CD4-positive, alpha-beta T cell treated with Interleukin-17A for 4 hours (primary cell): ENCODE measurements at places on chromosomes 7 and 10.
A peak's percentile ranks its signal among the peaks of the same experiment; 100 is the strongest.

DNA sequence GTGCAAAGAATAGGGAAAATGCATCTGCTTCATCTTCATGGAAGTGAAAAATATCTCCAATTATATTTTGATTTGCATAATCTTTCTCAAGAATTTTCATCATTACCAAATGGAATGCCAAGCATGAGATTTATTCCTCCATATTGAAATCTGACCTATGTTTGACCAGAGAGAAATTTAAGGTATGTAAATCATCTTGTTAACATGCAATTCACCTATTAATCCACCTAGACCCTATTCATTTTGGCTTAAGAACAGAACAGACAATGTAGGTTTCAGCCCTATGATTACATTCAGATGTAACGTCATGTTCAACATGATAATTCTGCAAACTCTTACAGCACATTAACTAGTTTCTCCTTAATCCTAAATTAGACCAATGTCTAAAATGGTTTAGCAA lies 30.8 kb upstream of the TMEM140 start:
- DNase-seq: no peak

GRCh38 chr7:114832906-114833595 lies 88.8 kb upstream of the MDFIC start:
- no peak for DNase-seq

GRCh38 chr10:97659589-97659988 lies 19.1 kb downstream of the PI4K2A start:
- DNase-seq: no peak

DNA sequence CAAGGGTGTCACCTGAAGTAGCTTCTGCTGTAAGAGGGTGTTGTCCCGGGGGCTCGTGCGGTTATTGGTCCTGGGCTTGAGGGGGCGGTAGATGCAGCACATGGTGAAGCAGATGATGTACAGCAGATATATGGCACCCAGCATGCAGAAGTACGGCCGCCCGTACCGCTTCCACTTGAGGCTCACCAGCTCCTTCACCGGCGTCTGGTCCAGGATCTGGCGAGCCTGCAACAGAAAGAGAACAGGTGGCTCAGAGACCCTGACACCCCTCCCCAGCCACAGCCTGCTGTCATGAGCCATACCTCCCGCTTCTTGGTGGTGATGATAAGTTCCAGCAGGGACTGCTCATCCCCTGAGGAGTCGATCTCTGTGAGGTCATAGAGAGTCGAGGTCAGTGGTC lies 10.1 kb downstream of the TRPV6 start:
- no peak for DNase-seq

DNA sequence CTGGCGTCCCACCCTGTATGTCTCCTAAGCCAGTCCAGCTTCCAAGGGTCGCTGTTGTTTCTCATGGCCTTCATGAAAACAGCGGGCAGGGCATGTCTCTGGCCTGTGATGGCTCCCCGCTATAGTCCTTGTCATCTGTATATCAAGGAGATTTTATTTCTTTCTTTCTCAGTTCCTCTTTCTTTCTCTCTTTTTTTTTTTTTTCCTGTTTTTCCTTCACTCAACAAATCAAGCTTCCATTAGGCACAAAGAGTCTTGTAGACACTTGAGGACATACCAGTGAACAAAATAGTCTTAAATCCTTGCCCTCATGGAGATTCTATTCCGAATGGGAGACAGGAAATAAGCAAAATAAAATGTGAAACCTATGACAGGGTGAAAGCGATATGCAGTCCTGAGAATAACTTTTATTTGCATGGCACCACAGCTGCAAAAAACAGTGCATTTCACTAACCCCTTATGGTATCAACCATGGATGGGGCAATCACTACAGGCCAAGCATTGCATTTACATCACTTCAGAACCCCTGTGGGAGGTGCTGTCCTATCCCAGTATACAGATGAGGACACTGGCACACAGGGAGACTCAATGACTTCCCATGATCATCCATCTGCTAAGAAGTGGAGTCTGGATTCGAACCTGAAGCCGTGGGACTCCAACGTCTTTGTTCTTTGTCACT lies 50.7 kb downstream of the SYPL1 start:
- DNase-seq: no peak

- peak; percentile 87 for DNase-seq
Measured at GRCh38 chr7:23597094-23598091, at the start of gene CCDC126. Gene CCDC126, plus strand, starts transcription at chr7:23597382. Its CDS starts 13,934 bp downstream, at chr7:23611316.

GRCh38 chr10:77308084-77308732 lies 329.4 kb downstream of the KCNMA1 start:
- no peak for DNase-seq

- DNase-seq: no peak
Measured at GRCh38 chr10:3264161-3264761, 91.7 kb upstream of the PITRM1 start.

DNA sequence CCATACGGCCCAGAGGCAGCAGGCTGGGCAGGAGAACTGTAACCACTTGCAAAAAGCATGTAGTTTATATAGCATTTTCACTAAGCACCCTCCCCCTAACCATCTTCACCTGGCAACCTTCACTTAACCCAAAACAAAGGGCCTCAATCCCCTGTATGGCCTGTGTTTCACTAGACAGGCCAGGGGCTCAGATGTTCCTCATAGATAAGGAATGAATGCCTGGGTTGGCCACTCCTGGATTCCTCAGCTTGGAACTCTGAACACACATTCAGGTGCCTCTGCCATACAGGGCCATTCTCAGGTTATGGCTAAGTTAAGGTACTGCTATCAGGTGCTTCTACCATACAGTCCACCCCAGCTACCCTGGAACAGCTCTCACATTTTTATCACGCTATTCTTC lies 10.3 kb upstream of the TMEM168 start:
- DNase-seq: no peak

GRCh38 chr7:158008267-158008666 lies 579.4 kb downstream of the PTPRN2 start:
- DNase-seq: no peak

DNA sequence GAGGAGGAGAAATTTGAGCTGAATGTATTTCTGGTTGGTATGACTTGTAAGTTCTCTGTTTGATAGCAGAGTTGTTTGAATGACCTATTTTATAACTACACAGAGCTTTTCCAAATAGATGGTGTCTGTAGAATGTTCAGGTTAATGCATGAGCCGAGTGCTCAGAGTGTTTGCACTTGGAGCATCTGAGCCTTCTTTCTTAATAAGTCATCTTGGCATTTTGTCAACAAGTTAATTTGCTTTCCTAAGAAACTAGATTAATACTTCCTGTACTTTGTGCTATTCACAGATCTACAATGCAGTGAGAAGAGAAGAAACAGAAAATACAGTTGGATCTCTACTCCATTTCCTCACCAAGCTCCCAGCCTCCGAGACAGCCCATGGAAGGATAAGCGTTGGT lies 138.2 kb downstream of the PLCE1 start:
- DNase-seq: no peak

- DNase-seq: no peak
Measured at GRCh38 chr10:116763440-116763839, 21.1 kb upstream of the HSPA12A start.

DNA sequence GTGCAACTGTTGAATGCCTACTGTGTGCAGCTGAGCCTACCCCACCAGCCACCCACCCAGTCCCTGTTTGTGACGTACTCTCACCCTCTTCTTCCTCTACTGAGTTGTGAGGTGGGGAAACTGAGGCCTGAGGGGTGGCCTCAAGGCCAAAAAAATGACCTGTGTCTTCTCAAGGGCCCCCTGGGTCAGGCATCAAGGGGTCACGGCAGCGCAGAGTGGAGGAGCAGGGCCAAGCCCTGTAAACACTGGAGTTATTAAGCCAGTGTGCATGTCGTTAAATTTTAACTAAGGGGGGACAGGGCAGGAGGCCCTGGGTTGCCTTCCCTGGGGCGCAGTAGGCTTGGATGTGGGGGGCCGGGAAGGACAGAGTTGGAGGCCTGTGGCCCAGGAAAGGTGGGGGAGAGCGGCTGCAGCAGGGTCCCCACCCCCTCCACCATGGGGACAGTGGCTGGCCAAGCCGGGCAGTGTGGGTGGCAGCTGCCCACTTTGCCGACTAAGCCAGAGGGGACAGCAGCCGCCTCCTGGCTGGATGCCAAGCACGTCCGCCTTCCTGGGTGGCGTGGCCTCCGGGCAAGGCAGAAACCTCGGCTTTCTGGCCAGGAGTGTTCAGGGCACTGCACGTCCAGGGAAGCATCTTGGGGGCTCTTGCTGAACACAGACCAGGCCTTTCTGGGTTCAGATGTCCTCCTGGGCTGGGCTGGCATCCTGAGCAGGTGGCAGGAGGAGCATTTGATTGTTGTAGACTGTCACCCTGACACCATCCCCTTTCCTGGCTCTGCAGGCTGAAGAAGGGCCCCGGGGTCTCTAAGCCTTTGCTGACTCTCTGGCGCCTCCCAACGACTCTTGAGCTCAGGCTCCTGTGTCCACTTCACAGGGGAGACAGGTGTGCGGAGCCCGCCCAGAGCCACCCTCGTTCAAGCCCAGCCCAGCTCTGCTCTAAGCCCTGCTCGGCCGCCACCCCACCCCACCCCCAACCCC lies 1.9 kb downstream of the SLC29A4 start:
- no peak for DNase-seq

DNA sequence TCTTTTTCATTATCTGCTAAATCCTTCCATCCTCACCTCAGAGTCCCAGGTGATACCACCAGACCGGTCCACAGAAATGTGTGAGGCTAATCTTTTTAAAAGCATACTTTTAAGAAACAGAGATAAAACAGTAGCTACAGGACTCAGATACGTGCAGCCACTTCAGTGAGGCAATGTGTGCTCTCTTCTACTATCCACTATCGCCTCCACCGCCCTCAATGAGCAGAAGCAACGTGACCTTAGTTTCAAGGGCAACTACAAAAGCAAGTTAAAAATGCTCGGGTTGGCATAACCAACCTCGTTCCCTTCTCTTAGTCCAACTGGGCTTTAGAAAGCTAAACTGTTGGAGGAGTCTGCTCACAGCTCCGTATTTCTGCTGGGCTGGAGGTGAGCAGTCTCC lies 4.2 kb downstream of the FGFR2 start:
- no peak for DNase-seq

DNA sequence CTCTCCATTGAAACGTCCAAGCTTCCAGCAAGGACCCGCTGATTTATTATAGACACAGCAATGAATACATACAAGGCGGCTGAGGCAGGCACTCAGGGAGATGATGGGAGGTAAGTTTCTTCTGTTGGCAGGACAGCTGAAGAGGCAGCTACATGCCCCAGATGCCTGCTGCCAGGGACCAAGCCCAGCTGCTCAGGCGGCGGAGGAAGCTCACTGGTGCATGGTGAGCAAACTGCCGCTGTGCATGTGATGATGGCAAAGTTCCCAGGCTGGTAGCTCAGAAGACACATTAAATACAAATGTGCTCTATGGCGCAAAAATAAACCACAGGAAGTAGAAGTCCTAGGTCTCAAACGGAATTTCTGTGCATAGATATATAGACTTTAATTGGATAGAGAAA lies 2.3 kb downstream of the DNTT start:
- peak; percentile 51 for DNase-seq

DNA sequence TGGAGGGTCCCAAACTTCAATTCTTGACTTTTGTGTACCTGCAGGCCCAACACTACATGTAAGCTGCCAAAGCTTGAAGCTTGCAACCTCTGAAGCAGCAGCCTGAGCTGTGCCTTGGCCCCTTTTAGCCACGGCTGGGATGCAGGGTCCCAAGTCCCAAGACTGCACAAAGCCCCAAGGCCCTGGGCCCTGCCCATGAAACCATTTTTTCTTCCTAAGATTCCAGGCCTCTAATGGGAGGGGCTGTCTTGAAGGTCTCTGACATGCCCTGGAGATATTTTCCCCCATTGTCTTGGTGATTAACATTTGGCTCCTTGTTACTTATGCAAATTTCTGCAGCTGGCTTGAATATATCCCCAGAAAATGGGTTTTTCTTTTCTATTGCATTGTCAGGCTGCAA lies 52.7 kb downstream of the MTURN start:
- no peak for DNase-seq

- no peak for DNase-seq
Measured at GRCh38 chr10:45471531-45472310, 97.7 kb downstream of the ALOX5 start.

DNA sequence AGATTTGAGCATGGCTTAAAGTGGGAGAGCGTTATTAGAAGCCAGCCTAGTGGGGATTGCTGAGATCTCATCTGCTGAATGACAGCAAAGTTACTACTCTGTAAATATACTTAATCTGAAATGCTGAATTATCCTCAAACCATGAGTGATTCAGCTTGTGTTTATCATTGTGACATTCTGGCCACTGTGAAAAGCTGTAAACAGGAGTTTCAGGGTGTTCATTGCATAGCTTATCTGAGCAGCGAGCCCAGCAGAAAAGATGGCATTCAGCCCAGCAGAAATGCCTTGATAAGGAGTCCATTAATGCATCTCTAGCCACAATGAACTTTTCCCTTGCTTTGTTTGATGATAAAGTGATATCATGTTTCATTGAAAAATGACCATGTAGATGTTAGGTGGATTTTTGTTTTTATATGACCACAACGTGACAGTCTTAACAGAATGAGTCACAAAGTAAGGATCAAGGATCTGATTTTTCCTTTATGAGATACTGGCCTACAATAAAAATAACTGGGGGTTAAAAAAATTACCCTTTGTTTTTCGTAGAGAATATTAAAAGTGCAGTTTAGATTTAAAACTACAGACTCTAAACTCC lies 7.8 kb downstream of the TES start:
- DNase-seq: no peak

- DNase-seq: peak; percentile 21
Measured at GRCh38 chr7:139767561-139767982, 10.2 kb downstream of the HIPK2 start.

- no peak for DNase-seq
Measured at GRCh38 chr7:73397521-73398281, 35.9 kb upstream of the FZD9 start.

- DNase-seq: no peak
Measured at GRCh38 chr7:1886361-1887064, 216.4 kb downstream of the ELFN1 start.

DNA sequence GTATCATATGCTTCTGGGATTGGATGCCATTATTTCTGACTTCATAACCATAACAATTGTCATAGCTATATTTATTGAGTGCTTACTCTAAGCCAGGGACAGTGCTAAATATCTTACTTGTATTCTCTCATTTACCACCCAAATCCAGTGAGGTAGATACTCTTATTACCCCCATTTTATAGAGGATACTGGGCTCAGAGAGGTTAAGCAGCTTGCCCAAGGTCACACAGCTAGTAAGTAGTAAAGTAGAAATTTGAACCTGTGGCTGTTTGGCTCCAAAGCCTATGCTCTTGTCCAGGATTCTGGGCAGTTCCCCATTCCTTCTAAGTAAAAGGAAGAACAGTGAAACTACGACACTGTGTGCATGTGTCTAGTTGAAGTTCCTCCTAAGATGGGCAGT lies 56.5 kb downstream of the COL13A1 start:
- no peak for DNase-seq
